ENCODE measurements at places on chromosomes 4 and X.

- no peak for DNase-seq
Observed at GRCh38 chr4:102869569-102870197, 891 bp downstream of the CISD2 start.

DNA sequence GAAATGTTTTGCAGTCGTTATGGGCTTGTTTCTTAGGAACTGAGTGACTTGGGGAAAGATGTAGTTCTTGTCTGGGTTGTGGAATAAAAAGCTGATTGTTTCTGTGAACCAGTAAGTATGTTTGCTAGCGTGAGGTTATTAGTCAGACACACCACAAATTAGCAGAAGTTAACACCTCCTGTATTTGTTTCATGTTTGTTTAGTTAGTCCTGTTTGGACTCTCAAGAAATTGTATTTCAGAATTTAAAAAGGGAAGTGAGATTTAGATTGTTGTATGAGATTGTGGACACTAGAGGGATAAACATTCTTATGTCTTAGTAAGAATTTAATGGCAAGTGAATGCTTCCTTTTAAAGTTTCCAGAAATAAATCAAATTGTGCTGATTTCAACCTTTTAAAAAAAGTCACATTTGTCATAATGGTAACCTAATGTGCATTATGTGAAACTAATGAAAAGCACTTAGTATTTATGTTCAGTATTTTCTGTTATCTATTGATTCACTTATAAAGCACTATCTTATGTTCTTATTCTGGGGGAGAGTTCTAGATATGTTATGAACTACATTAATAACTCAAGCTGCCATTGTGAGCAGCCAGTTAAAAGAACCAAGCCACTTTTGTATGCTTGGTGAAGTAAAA lies 25.6 kb downstream of the ATP10D start:
- no peak for DNase-seq

DNA sequence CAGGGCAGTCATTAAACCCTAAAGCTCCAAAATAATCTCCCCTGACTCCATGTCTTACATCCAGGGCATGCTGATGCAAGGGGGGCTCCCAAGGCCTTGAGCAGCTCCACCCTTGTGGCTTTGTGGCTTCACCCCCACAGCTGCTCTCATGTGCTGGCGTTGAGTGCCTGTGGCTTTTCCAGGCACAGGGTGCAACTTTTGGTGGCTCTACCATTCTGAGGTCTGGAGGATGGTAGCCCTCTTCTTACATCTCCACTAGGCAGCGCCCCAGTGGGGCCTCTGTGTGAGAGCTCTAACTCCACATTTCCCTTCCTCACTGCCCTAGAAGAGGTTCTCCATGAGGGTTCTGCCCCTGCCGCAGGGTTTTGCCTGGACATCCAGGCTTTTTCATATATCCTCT lies 35.1 kb downstream of the CFAP299 start:
- no peak for DNase-seq

DNA sequence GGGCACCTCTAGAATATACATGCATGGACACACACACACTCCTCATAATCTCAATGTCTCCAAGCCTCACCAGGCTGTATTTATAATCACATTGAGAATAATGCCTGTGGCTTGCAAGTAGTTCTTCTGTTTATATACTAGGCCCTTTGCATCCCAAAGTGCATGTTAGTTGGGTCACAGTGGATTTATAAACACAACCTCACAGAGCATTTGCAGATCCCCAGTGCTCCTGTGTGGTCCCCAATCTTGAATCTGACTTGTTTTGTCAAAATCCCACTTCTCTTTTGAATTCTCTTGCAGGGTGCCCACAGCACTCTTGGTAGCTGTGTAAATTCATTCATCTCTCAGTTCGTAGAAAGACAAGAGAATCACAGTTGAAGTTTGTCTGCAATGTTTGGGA lies 49.6 kb upstream of the PROM1 start:
- DNase-seq: no peak

DNA sequence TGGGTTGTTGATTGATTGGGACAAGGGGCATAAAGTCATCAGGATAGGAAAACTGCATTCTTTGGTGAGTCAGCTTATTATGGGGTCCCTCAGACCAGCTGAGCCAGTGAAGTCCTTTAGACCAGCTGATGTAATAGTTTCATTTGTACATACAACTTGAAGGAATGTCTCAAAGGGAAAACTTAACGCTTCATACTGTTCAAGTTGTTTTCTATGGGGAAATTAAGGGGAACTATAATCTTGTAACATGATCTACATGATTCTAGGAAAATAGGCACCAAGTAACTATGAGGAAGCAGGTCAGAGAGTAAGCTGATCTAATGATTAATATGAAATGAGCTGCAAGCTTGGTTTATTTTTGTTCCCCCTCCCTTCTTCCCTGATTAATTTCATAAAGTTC lies 175.1 kb upstream of the GRID2 start:
- DNase-seq: no peak

DNA sequence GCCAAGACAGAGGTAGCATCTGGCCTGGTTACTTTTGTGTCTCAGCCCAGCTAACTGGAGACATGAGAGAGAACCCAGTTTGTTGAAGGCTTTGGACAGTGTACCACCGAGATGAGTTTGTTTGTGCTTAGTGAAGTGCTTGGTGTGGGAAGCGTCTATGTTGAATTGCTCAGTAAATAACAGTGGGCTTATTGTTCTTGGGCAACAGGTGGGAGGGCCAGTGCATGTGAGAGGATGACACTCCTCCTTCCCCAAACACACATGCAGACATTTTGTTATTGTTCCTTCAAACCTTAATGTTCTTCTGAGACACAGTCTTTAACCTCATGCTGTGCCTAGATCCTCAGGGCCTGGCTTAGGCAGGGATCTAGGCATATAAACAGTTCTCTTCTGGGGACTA lies 39.7 kb downstream of the MSN start:
- DNase-seq: no peak

GRCh38 chr4:78779280-78779679 lies 3.1 kb downstream of the BMP2K start:
- DNase-seq: no peak

DNA sequence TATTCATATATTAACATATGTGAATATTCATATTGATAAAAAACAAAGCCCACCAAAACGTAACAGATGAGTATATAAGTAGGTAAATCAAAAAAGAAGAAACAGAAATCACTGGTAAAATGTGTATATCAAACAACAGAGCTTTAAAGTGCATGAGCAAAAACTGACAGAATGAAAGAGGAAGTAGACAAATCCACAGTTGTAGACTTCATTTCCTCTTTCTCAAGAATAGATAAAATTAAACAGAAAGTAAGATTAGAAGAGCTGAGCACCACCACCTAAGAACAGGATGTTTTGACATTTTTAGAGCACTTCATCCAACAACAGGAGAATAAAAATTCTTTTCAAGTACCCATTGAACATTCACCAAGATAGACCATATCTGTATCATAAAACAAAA lies 64.6 kb downstream of the CNKSR2 start:
- DNase-seq: no peak

DNA sequence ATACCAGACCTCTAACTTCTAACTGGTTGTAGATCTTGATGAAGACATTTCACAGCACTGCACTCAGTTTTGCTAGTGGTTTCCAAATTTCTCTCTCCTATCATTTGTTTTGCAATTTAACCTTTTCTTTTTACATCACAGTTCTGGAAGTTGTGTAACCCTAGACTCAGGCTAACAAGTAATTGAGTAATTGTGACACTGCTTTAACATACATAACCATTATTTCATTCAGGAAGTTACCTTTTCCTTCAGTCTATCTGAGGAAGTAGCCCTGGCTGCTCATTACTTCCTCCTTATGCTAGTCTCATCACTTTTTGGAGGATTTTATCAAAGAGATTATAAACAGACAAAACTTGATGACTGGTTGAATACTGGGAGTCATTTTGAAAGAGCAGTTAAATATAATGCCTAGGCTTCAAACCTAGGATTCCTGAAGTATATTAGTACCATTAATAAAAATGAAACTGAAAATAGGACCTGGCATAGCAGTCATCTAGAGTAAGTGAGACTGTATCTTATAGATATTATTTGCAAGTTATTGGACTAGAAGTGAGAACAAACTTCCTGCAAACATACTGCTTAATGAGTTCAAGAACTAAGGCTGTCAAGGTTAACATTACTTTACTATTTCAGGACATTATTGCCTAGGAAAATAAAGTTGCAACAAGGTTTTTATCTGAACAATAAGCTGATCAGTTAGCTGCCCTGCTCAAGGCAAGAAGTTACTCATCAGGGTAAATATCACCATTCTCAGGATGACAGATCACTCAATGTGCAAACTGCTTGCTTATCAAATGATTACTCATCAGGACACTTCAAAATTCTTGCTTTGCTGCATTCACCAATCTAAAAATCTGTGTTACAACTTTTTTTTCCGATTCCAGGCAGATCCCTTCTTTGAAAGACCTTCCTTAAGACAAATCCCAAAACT lies 25.6 kb upstream of the TEX13C start:
- no peak for DNase-seq

DNA sequence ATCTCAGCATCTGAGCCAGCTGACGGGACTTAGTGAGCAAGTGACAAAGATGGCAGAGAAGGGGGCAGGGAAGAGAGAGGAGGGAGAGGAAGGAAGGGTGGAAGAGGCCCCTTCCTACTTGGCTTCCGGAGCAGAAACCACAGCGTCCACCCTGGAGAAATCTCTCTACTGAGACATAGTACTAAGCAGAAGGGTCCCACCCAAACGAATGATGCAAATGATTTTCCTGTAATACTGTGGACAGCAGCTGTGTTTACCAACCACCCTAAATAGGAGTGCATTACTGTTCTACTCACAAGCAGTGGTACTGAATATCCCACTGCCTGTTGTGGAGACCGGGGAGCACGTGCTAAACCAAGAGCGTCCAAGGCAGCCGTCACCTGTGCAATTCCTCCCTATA lies 29.4 kb downstream of the DTHD1 start:
- DNase-seq: no peak

- DNase-seq: no peak
Observed at GRCh38 chrX:110794601-110795000, 1.0 kb downstream of the CHRDL1 start.

- DNase-seq: no peak
Observed at GRCh38 chr4:138522366-138522765, 280.2 kb upstream of the SLC7A11 start.

- no peak for DNase-seq
Observed at GRCh38 chr4:25346913-25347312, 30.1 kb upstream of the ANAPC4 start.
